ENCODE measurements at places on chromosomes 1 and 21.

- H3K27me3 ChIP-seq, result no peaks in the 10 kb centered on the region
- no peak overlapping the region for H3K4me3 ChIP-seq
- H3K27ac ChIP-seq, result no peak overlapping the region
- H3K4me1 ChIP-seq, result no peaks in the 10 kb centered on the region
- H3K36me3 ChIP-seq, result peaks cover 42% of the 10 kb centered on the region
These were observed 51.9 kb upstream of the LAX1 start for GRCh38 chr1:203713125-203713524.

DNA sequence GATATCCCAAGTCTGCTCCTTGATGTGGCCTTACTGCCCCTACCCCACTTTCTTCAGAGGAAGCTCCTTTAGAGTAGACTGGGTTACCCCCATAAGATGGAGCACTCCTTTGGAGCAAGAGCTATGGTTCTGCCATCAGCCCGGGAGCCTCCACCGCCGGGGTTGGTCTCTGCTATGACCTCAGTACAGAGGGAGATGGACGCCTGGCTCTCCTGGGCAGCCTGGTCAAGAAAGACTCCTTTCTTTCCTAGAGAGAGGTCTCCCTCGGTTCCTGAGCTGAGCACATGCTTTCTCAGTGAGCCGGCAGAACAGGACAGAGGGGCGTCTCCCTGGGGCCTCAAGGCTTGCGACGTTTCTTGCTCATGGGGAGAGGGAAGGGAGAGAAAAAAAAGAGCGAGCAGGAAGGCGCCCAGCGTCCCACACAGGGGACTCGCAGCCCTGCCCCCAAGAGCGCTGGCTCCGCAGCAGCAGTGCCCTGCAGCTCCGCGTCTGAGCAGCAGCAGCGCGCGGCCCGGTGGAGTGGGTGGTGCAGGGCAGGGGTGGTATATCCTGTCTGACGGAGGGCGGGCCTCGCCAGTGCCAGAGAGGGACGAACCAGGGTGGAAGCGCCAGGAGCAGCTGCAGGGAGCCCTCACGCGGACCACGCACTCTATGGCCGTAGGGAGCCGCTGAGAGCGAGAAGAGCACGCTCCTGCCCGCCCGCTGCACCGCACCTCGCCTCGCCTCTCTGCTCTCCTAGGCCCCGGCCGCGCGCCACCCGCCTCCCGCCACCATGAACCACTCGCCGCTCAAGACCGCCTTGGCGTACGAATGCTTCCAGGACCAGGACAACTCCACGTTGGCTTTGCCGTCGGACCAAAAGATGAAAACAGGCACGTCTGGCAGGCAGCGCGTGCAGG lies at the start of gene PKP1:
PKP1 (plus strand) TSS at position 576 of the 899 bp plus-strand sequence; CDS start at position 773, 197 bp downstream.
- DNase-seq, result no peak
- H3K4me1 ChIP-seq, result no peaks in the 10 kb centered on the region
- H3K4me3 ChIP-seq, result no peak within 1 kb of the TSS
- no peaks in the 10 kb centered on the region for H3K36me3 ChIP-seq
- H3K27ac ChIP-seq, result no peak within 1 kb of the TSS
- H3K27me3 ChIP-seq, result no peaks in the 10 kb centered on the region

- H3K27ac ChIP-seq, result no peak overlapping the region
- H3K4me3 ChIP-seq, result no peak overlapping the region
- no peak for DNase-seq
- peaks cover 62% of the 10 kb centered on the region for H3K36me3 ChIP-seq
These were observed 16.9 kb downstream of the SLC19A1 start for GRCh38 chr21:45525153-45525909.

GRCh38 chr1:21543598-21543997 lies 34.4 kb downstream of the ALPL start:
- DNase-seq, result no peak
- H3K36me3 ChIP-seq, result no peaks in the 10 kb centered on the region

- no peak overlapping the region for H3K4me3 ChIP-seq
- DNase-seq, result no peak
- peaks cover 10% of the 10 kb centered on the region for H3K36me3 ChIP-seq
- H3K27ac ChIP-seq, result no peak overlapping the region
- H3K27me3 ChIP-seq, result no peaks in the 10 kb centered on the region
These were observed 151.6 kb downstream of the DISC1 start for GRCh38 chr1:231778009-231778719.

DNA sequence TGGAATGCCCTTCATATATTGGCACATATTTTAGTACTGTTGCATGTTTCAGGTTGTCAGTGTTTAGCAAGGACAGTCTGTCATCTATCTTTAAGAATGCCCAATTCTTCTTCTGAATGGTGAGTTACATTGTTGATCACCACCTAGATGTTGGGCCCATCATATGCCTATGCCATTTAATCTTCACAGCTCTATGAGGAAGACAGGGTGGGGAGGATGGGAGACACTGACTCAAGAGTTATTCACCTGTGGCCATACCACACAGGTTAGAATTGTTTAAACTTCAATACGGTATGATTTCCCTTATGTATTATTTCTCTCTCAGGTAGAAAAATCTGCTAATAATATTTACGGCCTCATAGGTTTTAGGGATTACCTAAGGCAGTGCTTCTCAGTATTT lies 44.8 kb downstream of the MPZL1 start:
- no peak overlapping the region for H3K4me3 ChIP-seq
- no peaks in the 10 kb centered on the region for H3K27me3 ChIP-seq
- H3K4me1 ChIP-seq, result no peaks in the 10 kb centered on the region
- H3K27ac ChIP-seq, result no peak overlapping the region

DNA sequence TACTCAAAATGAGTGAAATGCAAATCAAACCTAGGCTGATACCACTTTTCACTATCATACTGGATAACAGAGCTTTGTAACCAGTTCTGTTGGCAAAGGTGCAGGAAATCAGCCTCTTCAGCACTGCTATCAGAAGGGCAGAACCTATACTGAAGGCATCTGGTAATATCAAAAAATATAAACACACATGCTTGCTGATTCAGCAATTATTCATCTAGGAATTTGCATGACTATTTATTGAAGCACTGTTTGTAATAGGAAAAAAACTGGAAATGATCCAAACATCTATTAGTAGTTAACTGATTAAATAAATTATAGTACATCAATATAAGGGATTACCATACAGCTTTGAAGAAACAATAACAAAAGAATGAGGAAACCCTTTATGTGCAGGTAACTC lies 21.4 kb downstream of the ARHGAP29 start:
- DNase-seq, result no peak
- H3K27me3 ChIP-seq, result no peaks in the 10 kb centered on the region
- no peak overlapping the region for H3K27ac ChIP-seq
- H3K4me3 ChIP-seq, result no peak overlapping the region

DNA sequence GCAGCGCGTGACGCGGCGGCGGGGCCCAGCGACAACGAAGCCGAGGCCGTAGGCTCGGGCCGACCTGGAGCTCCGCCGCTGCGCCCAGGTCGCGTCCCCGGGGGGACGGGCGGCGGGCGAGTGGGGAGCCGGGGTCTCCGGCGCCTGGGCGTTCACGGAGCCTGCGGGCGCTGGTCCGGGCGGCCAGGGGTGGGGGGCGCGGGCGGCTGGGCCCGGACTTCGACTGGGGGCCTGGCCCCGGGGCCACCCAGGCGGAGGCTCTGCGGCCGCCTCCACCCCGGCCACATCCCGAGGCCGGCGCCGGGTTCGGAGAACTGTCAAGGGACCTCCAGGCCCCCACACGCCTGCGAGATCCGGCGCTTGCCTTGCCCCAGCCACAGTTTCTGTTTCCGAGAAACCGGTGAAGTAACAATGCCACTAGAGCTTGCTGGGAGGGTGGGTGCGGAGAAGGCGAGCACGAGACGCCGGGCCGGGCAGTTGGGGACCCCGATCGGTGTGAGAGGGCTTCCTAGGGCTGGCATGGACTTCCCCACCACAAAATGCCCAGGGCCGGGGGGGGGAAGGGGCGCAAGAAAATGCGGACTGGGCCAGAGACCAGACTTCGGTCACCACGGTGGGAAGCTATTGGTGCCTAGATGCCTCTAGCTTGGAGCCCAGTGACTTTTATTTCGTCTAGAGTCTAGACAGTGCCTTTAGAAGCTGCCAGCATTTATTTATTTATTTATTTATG lies 501 bp downstream of the FBXO6 start:
- H3K4me1 ChIP-seq, result no peaks in the 10 kb centered on the region
- no peak for DNase-seq

DNA sequence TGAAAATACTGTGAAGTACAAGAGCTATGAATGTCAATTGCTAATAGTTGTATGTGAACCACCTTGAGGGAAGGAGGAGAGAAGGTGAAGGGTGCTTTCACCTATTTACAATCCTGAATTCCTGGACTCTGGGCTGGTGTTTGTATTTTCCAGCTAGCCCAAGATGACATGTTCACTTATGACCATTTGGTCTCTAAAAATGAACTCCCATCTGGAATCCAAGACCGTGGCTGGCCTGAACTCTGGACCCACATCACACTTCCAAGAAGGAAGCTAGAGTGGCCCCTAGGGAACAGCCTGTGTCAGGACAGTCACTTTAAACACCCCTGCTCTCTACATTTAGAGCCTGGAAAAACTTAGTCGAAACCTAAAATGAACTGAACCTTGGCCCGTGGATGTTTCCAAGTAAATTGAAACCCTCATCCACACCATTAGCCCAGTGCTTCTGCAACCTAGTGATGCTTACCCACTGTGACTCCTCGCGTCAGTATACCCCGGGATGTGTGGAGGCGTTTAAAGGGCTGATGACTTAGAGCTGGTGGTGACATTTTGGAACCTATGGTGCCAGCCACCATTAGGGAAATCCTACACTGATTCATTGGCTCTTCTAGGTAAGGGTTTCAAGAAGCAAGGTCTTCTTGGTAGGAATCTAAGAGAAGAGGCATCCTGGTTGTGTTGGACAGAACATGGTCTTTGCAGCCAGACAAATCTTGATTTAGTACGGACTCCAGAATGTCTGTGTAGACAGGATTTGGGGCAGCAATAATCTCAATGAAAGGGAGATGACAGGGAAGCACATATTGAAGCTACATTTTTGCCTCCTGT lies 171.5 kb upstream of the IRF2BP2 start:
- no peak overlapping the region for H3K27ac ChIP-seq
- H3K4me3 ChIP-seq, result no peak overlapping the region
- DNase-seq, result peak; percentile 53
- H3K4me1 ChIP-seq, result no peaks in the 10 kb centered on the region
- H3K27me3 ChIP-seq, result no peaks in the 10 kb centered on the region

DNA sequence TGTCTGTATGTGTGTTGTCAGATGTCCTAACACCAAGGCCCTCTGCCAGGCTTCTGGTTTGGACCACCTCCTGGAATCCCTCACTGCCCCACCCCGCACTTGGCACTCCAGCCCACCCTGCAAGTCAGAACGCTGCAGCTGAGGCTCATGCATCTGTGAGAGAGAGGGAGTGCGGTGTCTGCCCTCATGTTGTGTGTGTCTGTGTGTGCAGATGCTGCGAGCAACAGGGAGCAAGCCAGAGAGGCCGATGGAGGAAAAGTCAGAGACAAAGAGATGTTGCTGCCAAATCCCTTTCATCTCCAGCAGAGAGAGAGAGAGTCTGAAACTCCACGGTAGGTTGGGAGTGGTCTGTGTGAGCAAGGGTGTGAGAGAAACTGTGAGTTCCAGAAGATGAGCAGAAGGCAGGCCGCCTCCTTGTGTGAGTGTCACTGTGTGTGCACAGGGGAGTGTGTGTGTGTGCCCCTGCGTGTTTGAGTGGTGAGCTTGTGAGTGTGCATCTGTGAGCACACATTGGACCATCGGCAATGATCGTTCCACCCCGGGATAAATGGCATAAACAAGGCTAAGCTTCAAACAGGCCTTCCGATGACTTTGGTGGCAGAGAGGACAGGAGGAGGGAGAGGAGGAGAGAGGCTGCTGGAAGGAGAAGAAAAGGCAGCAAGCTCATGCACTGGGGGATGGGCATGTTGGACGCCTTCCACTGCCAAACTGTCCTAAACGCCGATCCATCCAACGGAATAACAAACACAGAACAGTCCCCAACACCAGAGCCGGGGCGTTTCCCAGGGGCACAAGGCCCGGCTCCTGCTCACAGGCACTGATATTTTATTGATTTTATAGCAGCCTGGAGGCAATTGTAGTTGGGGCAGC lies 99.2 kb upstream of the GRIK3 start:
- no peak overlapping the region for H3K4me3 ChIP-seq
- no peaks in the 10 kb centered on the region for H3K4me1 ChIP-seq
- no peak for DNase-seq
- no peaks in the 10 kb centered on the region for H3K36me3 ChIP-seq
- H3K27me3 ChIP-seq, result no peaks in the 10 kb centered on the region
- H3K27ac ChIP-seq, result no peak overlapping the region

- no peaks in the 10 kb centered on the region for H3K27me3 ChIP-seq
- no peak overlapping the region for H3K27ac ChIP-seq
- DNase-seq, result no peak
- no peak overlapping the region for H3K4me3 ChIP-seq
These were observed 142.9 kb downstream of the VPS13D start for GRCh38 chr1:12372761-12373160.

GRCh38 chr1:3876716-3877115 lies 19.4 kb downstream of the DFFB start:
- H3K27me3 ChIP-seq, result no peaks in the 10 kb centered on the region
- H3K4me1 ChIP-seq, result no peaks in the 10 kb centered on the region
- no peak overlapping the region for H3K27ac ChIP-seq
- peaks cover 6% of the 10 kb centered on the region for H3K36me3 ChIP-seq
- DNase-seq, result no peak

GRCh38 chr1:228914700-228915099 lies 179.4 kb downstream of the RHOU start:
- H3K27ac ChIP-seq, result no peak overlapping the region
- no peaks in the 10 kb centered on the region for H3K27me3 ChIP-seq
- H3K4me1 ChIP-seq, result no peaks in the 10 kb centered on the region
- H3K4me3 ChIP-seq, result no peak overlapping the region
- no peak for DNase-seq
- H3K36me3 ChIP-seq, result no peaks in the 10 kb centered on the region

- no peaks in the 10 kb centered on the region for H3K36me3 ChIP-seq
- no peak overlapping the region for H3K27ac ChIP-seq
- DNase-seq, result no peak
- no peak overlapping the region for H3K4me3 ChIP-seq
These were observed 37.8 kb downstream of the SGIP1 start for GRCh38 chr1:66571789-66572188.

- no peak for DNase-seq
- no peak overlapping the region for H3K27ac ChIP-seq
- no peaks in the 10 kb centered on the region for H3K27me3 ChIP-seq
- peaks cover 20% of the 10 kb centered on the region for H3K4me1 ChIP-seq
- H3K36me3 ChIP-seq, result peaks cover 56% of the 10 kb centered on the region
These were observed 33.2 kb downstream of the RCSD1 start for GRCh38 chr1:167663002-167663772.

DNA sequence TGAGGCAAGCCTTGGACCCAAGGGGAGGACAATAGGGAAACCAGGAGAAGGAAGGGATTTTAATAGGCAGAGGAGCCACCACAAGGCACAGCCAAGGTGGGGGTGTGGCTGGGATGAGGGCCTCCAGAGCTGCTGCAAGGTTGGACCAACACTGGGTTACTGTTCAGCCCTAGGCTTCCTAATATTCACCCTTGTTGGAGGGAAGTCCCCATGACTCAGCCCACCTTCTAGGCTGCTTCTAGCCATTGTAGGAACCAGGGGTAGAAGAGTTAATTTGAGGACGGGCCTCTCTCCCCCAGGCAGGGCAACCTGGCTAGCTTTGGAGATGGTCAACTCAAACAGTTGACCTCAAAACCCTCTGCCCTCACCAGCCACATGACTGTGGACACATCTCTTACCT lies 59.5 kb downstream of the KCNN3 start:
- no peak overlapping the region for H3K4me3 ChIP-seq
- no peaks in the 10 kb centered on the region for H3K4me1 ChIP-seq
- DNase-seq, result no peak
- no peak overlapping the region for H3K27ac ChIP-seq
- H3K27me3 ChIP-seq, result no peaks in the 10 kb centered on the region
- H3K36me3 ChIP-seq, result no peaks in the 10 kb centered on the region

GRCh38 chr1:244112636-244113035 lies 61.6 kb downstream of the ZBTB18 start:
- no peaks in the 10 kb centered on the region for H3K36me3 ChIP-seq
- no peaks in the 10 kb centered on the region for H3K27me3 ChIP-seq
- no peak overlapping the region for H3K4me3 ChIP-seq
- no peaks in the 10 kb centered on the region for H3K4me1 ChIP-seq

All from naive thymus-derived CD4-positive, alpha-beta T cell (primary cell).